ENCODE measurements at places on chromosomes 12 and 14.
A peak's percentile ranks its signal among the peaks of the same experiment; 100 is the strongest.

GRCh38 chr12:128969480-128970055 lies 116.3 kb downstream of the GLT1D1 start:
- DNase-seq: no peak

DNA sequence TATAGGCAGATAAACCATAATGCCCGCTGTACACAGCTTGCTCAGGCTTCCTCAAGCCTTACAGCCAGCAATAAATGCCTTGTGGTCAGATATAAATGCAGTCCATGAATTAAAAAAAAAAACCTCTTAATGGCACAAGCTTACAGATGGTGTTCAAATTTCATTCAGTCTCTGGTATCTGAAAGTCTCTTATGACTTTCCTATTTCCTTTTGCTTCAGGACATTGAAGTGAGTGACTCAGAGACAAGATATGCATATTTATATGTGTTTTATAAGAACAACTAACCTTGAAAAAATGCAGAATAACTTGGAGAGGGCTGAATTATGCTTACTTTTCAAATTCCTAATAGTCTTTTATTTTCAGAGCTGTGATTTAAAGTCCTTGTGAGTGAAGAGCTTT lies 426.9 kb upstream of the MIS18BP1 start:
- peak; percentile 80 for DNase-seq

GRCh38 chr12:111519083-111519482 lies 80.0 kb downstream of the ATXN2 start:
- no peak for DNase-seq

- DNase-seq: no peak
Observed at GRCh38 chr12:118345355-118345754, 27.4 kb downstream of the TAOK3 start.

DNA sequence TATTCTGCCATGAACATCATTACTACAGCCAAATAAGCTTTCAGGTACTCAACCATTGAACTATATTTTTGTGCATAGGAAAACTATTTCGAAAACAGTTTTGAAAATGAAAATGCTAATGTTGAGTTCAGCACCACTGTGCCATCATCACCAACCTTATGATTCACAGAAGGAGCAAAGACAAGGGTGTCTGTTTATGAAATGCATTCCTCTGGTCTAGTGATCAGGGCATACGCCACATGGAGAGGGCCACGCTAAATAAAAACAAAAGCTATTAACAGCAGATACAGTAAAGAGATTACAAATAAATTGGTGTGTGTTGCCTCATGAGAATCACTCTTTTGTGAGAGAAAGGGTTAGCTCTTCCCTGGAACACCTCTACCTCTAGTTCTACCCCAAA lies 43.2 kb upstream of the BMAL2 start:
- DNase-seq: no peak

- no peak for DNase-seq
Observed at GRCh38 chr12:122688291-122688690, 14.9 kb downstream of the HCAR2 start.

DNA sequence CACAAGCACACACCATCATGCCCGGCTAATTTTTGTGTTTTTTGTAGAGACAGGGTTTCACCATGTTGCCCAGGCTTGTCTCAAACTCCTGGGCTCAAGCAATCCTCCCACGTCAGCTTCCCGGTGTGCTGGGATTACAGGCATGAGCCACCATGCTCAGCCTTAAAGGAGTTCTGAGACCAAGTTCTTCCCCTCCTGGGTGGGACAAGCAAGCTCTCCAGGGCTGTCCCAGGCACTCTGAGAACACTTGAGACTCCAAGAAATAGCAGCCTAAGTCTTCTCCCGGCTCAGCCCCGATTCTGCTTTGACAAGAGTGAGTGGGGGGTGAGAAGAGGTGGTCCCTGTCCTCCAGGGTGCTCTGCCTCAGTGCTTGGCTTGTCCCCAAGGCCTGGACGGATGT lies 86.4 kb downstream of the STAB2 start:
- no peak for DNase-seq

DNA sequence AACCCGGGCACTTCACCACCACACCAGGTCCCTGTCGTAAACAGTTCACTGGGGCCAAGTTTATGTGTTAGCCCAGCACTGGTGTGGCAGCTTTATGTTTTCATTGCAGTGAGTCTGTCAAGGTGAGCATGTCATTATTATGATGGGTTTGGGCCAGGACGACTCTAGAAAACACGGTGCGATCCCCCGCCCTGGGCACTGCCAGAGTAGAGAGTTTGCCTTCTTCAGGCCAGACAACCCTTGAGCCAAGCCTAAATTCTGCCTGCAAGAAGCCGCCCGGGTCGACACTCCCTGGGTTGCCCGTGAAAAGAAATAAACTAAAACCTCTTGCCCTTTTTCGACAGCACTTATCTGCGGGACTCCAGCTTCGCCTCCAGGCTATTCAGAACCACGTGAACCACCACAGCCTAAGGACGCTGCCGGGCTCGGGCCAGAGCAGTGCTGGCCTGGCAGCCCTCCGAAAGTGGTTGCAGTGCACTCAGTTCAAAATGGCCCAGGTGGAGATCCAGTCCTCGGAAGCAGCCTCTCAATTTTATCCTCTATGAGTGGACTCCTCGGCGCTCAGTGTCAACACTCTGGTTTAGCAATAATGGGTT lies 81.8 kb downstream of the PRIMA1 start:
- DNase-seq: no peak

- DNase-seq: no peak
Observed at GRCh38 chr12:106389151-106389550, 31.6 kb downstream of the POLR3B start.

Measured in HFF-Myc (cell line).